EH (cell line): ENCODE measurements at places on chromosomes 3 and 15.

DNA sequence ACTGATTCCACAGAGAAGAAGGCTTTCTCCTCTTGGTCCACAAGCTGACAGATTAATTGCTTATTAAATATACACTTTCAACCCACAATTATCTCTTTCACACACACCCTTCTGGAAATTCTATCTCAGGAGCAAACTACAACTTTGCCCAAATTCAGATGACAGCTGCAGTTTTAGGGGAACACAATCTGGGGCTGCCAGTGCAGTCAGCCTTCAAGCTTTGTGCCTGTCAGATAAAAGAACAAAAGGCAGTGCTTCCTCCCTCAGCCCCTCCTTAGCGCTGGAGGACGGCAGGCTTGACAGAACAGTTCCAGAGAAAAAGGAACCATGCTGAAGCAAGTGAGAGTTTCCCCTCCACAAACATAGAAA, 99.6 kb downstream of the TMCC1 start:
- DNase-seq: no peak

- DNase-seq: no peak
Observed at GRCh38 chr3:193896419-193896818, 239.5 kb upstream of the HES1 start.

GRCh38 chr3:157130467-157131251, 29.3 kb downstream of the CCNL1 start:
- peak; percentile 52 for DNase-seq

- no peak for DNase-seq
Observed at GRCh38 chr3:32340611-32341365, 50.9 kb upstream of the CMTM7 start.

- peak; percentile 44 for DNase-seq
Observed at GRCh38 chr3:17431004-17431403, 311.4 kb downstream of the TBC1D5 start.

DNA sequence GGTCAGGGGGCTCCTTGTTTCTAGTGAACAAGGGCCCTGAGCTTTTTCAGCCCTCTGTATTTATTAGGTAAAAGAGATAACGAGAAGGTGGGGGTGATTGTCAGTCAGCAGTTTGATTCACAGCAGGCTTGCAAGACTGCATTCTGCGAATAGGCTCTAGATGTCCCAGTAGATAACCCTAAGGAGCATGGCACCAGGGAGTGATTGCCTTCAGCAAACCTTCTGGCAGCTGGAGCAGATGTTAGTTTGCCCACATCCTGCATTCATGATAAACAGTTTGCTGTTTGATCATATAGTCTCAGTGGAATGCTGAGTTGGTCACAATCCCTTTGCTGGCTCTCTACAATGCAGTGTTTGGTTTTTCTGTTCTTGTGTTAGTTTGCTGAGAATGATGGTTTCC, 161.3 kb upstream of the GADL1 start:
- DNase-seq: no peak

DNA sequence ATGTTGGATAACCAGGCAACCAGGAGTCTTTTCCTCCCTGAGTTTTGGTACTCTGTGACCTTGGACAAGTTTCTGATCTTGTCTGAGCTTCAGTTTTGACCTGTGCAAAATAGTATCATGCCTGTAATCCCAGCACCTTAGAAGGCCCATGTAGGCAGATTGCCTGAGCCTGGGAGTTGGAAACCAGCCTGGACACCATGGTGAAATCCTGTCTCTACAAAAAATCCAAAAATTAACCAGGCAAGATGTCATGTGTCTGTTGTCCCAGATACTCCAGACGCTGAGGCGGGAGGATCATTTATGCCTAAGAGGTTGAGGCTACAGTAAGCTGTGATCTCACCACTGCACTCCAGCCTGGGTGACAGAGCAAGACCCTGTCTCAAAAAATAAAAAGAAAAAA, 114.8 kb downstream of the IL12A start:
- DNase-seq: no peak

GRCh38 chr3:195762249-195762585, 41.4 kb downstream of the MUC20 start:
- no peak for DNase-seq

- peak; percentile 63 for DNase-seq
Observed at GRCh38 chr3:11764931-11765363, 81.7 kb downstream of the TAMM41 start.

- peak; percentile 61 for DNase-seq
Observed at GRCh38 chr15:41286665-41287333, 45.6 kb downstream of the OIP5 start.

DNA sequence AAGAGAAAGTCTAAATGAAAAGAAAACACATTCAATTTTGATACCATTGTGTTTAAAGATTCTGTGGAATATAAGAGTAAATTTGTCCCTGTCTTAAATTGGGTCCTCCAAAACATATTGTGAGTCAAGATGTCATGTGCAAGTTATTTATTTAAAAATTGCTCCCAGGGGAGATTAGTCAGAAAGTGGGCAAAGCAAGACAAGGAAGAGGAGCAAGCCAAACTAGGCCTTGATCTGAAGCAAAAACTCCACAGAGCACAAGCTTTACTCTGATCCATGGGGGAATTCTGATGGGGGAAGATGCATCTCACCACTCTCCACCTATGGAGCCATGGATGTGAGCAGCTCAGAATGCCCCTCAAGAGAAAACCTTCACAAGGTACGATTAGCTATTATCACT, 342.8 kb upstream of the IL12A start:
- peak; percentile 44 for DNase-seq
